Right hindlimb (tissue), 1 donor: ENCODE measurements at places on chromosomes 13 and 19.

DNA sequence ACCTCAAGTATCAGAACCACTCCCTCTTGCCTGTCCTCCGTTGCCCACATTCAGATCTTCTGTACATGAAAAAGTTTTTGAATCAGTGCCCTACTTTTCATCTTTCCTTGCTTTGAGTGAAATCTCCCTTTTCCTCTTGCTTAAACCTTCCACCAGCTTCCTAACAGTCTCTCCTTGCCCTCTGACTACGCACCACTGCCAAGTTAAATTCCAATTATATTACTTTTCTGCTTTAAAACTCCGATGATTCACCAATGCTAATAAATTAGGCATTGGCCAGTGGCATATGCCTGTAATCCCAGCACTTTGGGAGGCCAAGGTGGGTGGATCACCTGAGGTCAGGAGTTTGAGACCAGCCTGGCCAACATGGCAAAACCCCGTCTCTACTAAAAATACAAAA lies 30.7 kb upstream of the RFXAP start:
- DNase-seq, result no peak

GRCh38 chr19:41711376-41712261 lies 3.2 kb downstream of the CEACAM5 start:
- DNase-seq, result no peak

GRCh38 chr13:27466513-27466912 lies 16.1 kb upstream of the MTIF3 start:
- no peak for DNase-seq

- no peak for DNase-seq
These were observed 14.7 kb downstream of the HCN2 start for GRCh38 chr19:604355-604754.

GRCh38 chr13:20425819-20426219 lies 99.8 kb downstream of the CRYL1 start:
- no peak for DNase-seq

GRCh38 chr19:32692727-32693061 lies 1.1 kb downstream of the NUDT19 start:
- no peak for DNase-seq

GRCh38 chr19:35038623-35039512 lies 2.7 kb upstream of the HPN start:
- no peak for DNase-seq

DNA sequence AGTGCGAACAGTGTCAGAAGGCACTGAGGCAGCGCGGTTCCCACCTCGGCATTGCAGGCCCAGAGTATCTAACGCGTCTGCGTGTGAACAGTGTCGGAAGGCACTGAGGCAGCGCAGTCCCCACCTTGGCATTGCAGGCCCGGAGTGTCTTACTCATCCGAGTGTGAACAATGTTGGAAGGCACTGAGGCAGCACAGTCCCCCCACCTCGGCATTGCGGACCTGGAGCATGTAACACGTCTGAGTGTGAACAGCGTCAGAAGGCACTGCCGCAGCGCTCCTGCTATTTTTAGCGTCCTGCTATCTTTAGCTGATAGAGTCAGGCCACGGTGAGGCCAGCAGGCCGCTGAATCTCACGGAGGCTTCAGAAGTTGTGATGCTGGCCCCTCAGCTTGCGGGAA lies 39.6 kb downstream of the ATP11A start:
- no peak for DNase-seq

GRCh38 chr19:13234518-13234917 lies 84.3 kb downstream of the IER2 start:
- DNase-seq, result no peak

GRCh38 chr19:40335855-40336600 lies 12.2 kb downstream of the C19orf47 start:
- no peak for DNase-seq

GRCh38 chr13:54029226-54029625 lies 1000.6 kb downstream of the OLFM4 start:
- no peak for DNase-seq

DNA sequence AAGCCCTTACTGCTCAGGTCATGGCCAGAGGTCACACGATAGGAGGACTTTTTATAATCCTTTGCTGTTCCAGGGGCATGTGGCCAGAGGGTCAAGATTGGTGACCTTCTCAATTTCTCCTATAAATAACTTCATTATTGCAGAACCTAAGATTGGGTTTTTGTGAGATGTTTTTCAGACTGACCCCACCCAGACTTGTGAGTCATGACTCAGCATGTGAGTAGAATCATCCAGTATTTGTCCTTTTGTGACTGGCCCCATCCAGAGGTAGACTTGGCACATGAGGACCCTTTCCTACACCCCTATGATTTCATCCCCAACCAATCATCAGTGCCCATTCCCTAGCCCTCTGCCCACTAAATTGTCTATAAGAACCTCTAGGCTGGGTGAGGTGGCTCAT lies 84.5 kb upstream of the ABCC4 start:
- DNase-seq, result no peak

GRCh38 chr13:39913339-39913738 lies 257.9 kb downstream of the COG6 start:
- no peak for DNase-seq

DNA sequence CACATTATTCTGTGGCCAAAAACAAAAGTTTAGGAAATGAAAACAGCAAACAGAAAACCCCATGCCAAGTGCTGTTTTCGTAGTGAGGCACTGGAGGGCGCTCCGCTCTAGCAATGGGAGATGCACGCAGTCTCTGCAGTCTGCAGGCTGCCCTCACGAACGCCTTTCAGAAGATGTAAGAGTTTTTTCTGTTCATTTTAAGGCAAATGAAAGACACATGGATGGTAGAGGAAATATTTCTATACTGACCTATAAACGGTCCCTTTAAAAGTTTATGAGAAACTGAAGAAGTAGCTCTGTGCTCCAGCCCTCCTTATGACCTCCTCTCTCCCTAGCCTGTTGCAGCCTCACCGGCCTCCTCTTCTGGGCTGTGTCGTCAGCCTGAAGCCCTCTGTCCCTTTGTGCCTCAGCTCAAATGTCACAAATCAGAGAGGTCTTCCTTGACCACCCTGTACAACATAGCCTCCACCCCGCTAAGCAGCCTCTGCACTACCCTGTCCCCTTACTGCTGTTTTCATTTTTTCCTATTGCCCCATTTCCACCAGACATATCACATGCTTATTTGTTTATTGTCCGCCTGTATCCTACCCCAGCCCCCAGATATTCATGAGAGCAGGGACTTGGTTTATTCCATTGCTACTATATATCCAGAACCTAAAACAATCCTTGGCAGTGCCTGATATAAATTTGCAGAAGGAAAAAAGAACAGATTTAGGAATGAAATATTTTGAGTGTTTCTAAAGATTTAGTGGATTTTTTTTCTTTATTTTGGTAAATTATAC lies 116.4 kb downstream of the TM9SF2 start:
- peak; percentile 43 for DNase-seq

- DNase-seq, result no peak
These were observed 14.0 kb downstream of the PDX1 start for GRCh38 chr13:27933580-27934328.

GRCh38 chr13:23992781-23993679 lies 95.7 kb upstream of the C1QTNF9B start:
- peak; percentile 76 for DNase-seq

GRCh38 chr19:7506385-7507328 lies 9.2 kb upstream of the ZNF358 start:
- no peak for DNase-seq

DNA sequence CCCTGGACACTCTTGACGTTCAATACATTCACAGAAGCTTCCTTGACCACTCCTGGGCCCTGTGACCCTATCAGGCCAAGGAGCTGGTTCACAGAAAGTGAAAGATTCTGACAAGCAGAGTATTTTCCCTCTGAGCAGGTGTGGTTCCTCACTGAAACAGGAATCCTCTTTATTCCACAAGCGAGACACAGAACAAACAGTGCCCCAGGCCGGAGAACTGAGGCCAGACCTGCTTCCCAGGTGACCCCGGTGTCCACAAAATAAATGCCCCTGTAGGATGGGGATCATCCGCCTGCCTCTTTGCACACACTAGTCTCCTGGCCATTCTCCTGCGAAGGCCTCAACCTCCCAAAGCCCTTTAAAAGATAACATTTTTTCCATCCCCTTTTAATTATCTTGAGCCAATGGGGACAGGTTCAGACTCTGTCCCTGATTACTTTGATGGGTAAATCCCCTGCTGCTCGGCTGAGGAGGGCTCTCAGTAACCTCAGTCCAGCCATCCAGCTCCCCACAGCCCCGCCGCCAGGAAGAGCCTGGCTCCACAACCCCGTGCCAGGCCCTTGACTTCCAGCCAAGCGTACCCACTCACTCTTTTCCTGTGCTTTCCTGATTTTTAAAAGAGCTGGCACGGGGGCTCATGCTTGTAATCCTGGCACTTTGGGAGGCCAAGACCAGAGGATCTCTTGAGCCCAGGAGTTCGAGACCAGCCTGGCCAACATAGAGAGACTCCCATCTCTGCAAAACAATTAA lies 129.1 kb downstream of the FOXO1 start:
- no peak for DNase-seq

GRCh38 chr13:24093047-24093446 lies 67.5 kb upstream of the SPATA13 start:
- no peak for DNase-seq

- peak; percentile 66 for DNase-seq
These were observed 68.4 kb downstream of the ALOX5AP start for GRCh38 chr13:30803749-30804148.

- DNase-seq, result no peak
These were observed 49.1 kb downstream of the NFIX start for GRCh38 chr19:13044231-13044836.

DNA sequence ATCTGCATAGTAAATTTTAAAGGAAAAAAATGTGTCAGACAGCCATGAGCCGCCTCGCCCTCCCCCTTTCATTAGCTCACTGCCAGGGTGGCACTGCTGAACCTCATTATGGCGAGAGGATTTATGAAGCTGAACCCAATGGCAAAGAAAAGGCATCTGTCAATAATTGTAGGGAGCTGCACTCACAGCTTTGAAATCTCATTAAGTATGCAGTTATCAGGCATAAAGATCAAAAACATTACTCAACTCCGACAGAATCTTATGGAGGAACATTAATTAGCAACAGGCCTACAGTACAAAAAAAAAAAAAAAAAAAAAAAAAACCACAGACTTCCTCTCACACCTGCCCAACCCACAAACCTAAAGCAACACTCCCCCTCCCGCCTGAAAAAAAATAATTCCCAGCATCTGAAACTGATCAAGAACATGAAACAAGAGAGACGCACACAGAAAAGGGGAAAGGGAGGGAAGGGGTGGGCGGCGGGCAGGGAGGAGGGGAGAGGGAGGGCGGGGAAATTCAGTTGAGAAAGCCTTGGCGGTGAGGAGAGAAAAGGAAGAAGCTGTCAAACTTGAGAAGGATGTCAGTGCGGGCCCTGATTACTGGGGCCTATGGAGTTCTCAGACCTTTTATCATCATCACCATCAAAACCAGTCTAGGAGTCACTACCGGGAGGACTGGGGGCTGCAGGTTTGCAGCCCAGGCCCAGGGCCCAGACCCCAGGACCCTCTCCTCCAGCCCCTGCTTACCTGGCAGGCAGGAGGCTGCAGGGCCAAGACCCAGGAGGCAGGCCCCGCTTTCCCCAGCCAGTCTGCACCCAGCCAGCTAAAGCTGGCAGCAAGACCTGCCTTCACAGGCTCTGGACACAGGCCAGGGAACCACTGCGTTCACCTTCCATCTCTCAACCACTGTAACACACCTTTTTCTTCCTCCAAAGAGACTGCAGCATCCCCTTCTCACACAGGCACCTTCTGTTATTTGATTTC lies 8.9 kb downstream of the TSHZ3 start:
- no peak for DNase-seq

DNA sequence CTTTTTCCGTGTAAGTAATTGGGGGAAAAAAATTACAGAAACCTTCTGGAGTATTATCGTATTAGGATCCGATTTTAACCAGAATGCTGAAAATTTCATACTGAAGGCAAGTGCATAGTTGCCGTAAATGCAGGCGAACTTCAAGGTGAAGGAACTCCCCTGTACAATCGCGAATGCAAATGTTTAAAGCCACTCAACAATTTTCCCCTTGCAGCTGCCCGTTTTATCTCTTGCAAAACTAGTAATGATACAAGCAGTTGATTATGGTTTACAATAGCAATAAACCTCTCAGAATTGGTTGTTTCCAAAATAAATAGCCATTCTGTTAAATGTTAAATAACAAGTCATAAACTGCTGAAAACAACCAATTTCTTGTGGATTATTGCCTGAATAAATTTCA lies 105.7 kb downstream of the DNAJC15 start:
- no peak for DNase-seq

DNA sequence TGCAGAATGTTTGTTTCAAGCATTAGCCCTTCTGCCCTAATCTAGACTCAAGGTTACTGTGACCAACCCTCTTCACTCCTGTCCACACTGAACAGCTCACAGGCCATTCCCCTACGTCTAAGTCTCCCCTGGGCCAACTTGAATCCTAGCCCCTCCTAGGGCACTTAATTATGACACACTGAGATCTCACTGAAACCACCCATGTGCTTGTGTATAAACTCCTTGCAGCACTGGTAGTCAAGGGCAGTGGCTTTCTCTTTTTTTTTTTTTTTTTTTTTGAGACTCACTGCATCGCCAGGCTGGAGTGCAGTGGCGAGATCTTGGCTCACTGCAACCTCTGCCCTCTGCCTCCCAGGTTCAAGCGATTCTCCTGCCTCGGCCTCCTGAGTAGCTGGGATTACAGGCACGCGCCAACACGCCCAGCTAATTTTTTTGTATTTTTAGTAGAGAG lies 1.9 kb upstream of the AKT2 start:
- no peak for DNase-seq

DNA sequence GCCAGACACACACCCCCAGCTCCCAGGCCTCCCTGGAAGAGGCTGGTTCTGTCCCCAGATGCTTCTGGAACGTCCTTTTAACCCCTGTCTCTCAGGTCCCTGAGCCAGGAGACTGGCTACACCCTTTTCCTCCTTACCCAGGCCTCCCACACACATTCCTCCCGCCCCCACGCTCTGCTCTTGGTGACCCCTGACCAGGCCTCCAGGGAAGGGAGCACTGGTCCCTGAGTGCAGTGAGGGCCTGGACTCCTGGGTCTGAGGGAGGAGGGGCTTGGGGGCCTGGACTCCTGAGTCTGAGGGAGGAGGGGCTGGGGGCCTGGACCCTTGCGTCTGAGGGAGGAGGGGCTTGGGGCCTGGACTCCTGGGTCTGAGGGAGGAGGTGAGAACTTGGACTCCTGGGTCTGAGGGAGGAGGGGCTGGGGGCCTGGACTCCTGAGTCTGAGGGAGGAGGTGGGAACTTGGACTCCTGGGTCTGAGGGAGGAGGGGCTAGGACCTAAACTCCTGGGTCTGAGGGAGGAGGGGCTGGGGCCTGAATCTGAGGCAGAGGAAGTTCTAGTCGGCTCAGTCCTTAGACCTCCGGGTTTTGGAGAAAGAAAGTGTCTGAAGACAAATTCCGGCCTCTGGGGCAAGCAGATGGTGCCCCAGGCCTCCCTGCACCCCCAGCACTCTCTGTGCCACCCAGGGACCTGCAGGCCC lies 527 bp downstream of the KLK6 start:
- no peak for DNase-seq

GRCh38 chr13:20156702-20157101 lies 4.2 kb downstream of the GJA3 start:
- DNase-seq, result no peak

DNA sequence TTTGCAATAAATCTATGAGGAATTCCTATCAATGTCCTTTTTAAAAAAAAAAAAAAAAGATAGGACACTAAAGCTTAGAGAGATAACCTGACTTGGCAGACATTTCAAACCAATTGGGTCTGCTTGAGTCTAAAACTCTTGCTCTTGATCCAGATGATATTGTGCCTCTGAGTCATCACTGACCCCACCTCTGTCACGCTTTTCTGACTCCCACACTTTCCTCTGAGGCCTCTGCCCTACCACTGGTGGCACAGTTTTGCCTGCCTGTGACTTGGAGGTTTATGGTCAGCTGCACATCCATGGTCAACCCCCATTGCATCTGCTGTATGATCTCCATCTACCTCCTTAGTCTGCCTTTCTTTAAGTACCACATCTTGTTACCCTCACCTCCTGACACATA lies 328.7 kb downstream of the SPRY2 start:
- DNase-seq, result no peak
